ENCODE measurements at places on chromosomes 4 and X.

DNA sequence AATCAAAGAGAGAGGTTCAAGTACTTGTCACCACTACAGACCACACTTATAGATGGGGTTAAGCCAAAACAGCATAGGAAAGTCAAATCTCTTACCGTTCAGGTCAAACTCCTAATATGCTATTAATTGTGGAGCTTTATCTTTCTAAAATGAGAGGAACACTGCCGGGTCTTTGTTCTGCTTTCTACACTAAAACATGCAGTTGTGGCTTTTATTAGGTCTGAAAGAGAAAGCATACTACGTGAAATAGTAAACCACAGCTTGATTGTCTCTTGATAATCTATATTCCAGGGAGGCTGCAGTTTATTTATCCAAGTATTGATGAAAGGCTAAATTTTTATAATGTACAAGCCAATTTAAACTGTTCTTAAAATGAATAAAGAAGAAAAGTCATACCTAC lies 12.3 kb upstream of the INPP4B start:
- DNase-seq = no peak

GRCh38 chr4:110514889-110515479 lies 39.0 kb downstream of the ENPEP start:
- DNase-seq = peak; percentile 61

- DNase-seq = no peak
Measured at GRCh38 chrX:134075894-134076718, 90.7 kb upstream of the GPC3 start.

DNA sequence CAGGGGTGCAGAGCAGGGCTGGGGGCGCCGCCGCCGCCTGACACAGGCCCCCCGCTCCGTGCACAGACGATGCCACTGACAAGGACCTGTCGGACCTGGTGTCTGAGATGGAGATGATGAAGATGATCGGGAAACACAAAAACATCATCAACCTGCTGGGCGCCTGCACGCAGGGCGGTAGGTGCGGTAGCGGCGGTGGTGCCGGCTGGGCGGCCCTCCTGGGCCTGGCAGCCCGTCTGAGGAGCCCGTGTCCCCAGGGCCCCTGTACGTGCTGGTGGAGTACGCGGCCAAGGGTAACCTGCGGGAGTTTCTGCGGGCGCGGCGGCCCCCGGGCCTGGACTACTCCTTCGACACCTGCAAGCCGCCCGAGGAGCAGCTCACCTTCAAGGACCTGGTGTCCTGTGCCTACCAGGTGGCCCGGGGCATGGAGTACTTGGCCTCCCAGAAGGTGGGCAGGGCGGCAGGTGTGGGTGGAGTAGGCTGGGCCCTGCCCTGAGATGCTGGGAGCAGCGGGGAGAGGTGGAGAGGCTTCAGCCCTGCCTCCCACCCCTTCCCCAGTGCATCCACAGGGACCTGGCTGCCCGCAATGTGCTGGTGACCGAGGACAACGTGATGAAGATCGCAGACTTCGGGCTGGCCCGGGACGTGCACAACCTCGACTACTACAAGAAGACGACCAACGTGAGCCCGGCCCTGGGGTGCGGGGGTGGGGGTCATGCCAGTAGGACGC lies 12.6 kb downstream of the FGFR3 start:
- DNase-seq = no peak

DNA sequence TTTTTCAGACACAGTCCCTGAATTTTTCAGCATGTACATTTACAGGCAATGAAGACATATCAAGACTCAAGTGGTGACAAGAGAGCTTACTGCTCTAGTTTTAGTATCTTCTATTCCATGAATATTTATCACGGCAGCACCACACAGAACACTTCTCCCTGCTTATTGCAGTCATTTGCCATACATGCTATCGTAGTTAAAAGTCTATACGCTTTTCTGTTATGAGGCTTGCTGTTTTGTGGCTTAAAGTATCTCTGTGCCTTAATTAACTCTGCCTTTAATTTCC lies 65.4 kb upstream of the GK2 start:
- DNase-seq = no peak

DNA sequence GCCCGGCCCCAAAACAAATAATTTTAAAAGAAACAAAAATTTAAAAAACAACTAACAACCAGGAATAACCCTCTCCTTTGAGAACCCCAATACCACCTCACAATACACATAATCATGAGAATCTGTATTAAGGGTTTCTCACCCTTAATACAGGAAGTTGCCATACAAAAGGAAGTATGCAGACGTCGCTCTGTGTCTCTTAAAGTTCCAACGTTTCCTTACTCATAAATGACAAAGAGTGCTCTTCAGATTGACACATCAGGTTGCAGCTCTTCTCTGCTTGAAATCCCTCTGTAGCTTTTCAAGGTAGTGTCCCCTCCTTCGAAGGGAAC lies 73.9 kb upstream of the IRF2 start:
- no peak for DNase-seq

DNA sequence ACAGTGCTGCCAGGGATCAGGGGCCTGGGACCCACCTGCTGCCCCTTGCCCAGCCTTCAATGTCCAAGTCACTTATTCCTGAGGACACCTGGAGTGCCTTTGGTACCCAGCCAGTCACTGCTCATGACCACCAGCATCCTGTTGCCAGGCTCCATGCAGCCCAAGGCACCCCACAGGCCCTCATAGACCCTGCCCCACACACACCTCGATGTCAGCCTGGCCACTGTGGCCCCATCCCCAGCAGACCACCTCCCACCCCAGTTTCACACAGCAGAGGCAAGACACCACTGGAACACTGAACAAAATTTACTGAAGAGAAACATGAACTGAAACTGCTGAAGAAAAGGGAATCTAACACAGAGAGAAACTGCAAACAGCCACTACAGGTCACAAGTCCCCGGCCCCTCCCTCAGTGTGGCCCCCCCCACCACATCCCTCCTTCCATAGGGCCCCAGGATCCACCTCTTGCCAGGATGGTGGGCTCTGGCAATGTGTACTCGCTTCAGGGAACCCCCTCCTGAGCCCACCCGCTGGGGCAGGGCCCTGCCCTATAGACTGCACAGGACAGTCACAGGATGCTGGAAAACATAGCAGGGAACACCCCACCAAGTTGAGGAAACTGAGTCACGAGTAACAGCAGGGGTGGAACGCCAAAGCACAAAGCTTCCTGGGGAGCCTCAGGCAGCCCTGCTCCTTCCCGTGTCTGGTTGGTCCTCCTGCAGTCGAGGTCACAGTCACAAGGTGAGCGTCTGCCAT lies 5.2 kb downstream of the PNMA5 start:
- no peak for DNase-seq

- no peak for DNase-seq
Measured at GRCh38 chrX:131901546-131901945, 121.6 kb upstream of the STK26 start.

GRCh38 chrX:129553619-129554288 lies 13.7 kb downstream of the OCRL start:
- DNase-seq = no peak

DNA sequence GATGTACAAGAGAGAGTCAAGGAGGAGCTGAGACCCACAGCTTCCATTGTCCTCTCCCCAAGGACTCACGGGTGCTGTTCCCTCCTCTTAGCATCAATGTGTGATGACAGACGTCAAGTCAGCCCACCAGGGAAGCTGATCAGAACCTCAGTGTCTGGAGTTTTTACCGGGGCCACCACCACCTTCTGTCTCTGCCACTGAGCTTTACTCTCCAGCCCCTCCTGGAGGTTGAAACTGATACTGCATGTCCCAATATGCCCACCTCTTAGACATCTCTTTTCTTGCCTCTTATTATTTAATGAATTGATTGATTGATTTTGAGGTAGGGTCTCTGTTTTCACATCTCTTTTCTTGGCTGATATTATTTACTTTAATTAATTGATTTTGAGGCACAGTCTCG lies 10.3 kb upstream of the AKAP17A start:
- DNase-seq = peak; percentile 26

- DNase-seq = no peak
Measured at GRCh38 chrX:129958814-129959492, 23.5 kb upstream of the BCORL1 start.

- no peak for DNase-seq
Measured at GRCh38 chr4:56112377-56112776, 163.6 kb downstream of the CEP135 start.

- no peak for DNase-seq
Measured at GRCh38 chr4:54726907-54727306, 69.2 kb downstream of the KIT start.

DNA sequence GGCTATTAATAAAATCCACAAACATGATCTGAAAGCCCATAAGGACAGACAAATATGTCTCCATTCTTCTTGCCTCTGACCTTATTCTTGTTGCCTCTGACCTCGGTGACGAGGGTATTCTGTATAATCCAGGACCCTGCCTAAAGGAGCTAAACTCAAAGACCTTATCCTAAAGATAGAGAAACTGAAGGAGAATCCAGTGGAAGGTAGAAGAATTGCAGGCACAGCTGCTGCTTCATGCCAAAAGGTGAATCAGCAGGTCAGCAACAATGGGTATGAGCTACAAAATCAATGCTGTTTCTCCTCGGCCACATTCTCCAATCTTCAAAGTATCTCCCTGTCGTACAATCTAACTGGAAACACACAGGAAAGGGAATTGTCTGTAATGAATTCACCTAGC lies 71.4 kb downstream of the INTS6L start:
- no peak for DNase-seq

GRCh38 chr4:3640587-3640962 lies 108.4 kb upstream of the LRPAP1 start:
- peak; percentile 11 for DNase-seq

GRCh38 chrX:1239681-1240142 lies 27.3 kb upstream of the CRLF2 start:
- no peak for DNase-seq

DNA sequence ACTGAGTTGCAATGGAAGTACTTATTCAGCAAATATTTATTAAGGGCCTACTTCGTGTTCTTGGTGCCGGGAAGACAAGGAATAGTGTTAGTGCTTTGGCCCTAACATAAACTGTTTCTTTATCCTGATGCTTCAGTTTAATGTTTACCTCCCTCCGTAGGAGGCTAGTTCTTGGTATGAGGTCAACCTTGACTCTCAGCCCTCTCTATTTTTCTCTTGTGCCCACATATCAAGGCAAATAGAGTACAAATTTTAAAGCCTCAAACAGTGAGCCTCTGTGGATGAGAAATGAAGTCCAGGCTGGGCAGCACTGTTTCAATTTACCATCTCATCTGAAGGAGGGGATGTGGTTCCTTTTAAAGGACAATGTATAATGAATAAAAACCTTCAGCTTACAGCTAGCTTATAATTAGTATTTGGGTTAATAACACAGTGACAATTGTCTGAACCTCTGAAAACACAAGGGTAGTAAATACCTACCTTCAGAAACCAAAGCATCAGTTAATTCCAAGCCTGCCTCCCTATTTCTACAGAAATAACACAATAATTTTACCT lies 68.5 kb downstream of the SH3RF1 start:
- no peak for DNase-seq

DNA sequence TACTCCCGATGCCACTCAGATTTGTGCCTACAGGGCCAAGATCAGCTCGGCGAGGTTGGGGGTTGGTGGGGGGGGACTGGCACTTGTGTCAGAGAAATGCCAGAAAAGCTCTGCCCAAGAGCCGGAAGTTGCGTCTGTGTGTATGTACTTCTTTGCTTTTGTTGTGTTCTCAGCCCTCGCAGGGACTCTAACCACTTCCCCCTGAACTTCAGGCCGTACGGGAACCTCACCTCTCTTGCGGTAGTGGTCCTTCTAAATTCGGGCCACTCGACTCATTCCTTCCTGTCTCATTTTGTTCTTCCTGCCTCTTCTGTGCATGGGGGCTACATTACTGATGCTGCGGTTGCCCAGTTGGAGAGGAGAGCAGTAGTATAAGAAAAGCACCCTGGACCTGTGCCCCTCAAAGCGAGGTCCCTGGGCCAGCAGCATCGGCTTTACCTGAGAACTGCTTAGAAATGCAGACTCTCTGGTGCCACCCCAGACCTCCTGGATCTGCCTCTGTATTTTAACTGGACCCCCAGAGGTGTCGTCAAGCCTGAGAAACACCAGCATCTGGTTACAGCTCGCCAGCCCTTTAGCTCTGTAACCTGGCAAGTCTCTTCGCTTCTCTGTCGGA lies 146.3 kb upstream of the RPS6KA3 start:
- DNase-seq = no peak

DNA sequence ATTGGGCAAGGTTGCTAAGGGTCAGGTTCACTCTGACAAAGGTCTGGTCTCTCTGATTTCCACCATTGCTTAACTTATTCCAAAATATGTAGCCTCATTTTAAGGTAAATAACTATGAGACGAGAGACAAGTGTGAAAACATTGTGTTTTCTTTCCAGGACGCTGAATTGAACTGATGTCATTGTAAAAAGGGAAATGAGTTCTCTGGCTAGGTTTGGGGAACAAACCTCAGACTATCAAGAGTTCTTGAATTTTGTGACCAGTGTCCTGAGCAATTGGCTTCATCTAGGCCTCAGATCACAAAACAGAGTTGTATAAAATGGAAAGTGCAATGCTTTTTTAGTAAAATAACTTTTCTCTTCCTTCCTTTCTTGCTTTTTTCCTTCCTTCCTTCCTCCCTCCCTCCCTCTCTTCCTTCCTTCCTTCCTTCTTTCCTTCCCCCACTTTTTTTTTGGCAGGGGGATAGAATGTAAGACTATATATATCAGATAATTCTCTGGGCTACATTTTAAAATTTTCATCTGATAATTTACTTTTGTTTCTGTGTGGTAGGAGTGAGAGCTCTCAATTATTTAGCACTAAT lies 30.8 kb upstream of the CXCL8 start:
- no peak for DNase-seq

GRCh38 chrX:21698272-21698671 lies 40.1 kb upstream of the KLHL34 start:
- DNase-seq = no peak

- peak; percentile 40 for DNase-seq
Measured at GRCh38 chrX:23756165-23756564, 13.1 kb upstream of the ACOT9 start.

DNA sequence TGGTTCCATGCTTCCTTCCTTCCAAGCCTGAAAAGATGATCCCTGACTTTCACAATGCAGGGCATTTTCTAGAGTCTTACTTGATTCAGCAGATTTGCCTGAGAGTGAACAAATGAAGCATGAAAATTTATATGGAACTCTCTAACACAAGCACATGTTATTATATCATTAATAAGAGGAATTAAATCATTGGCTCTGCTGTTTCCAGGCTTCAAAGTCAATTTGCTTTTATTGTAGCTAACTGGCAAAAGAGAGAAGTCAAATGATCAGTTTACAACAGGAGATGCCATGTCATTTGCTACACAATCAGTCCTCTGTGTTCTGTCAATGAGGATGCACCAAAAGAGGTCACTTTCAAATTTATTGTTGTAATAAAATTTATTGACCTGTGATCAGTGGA lies 101.5 kb upstream of the UGT8 start:
- DNase-seq = peak; percentile 25

- DNase-seq = no peak
Measured at GRCh38 chrX:153633048-153633447, 14.0 kb upstream of the DUSP9 start.

GRCh38 chrX:10904220-10904619 lies 206.9 kb upstream of the HCCS start:
- no peak for DNase-seq

- no peak for DNase-seq
Measured at GRCh38 chr4:53436251-53436650, 58.8 kb downstream of the FIP1L1 start.

Data from COLO829 (cell line).